ENCODE measurements at places on chromosomes 11 and 22. TPM values are rescaled to one million over a fixed set of nuclear protein-coding genes. Genes with fewer than 3 reads are reported as not detected.
A peak's percentile ranks its signal among the peaks of the same experiment; 100 is the strongest.

DNA sequence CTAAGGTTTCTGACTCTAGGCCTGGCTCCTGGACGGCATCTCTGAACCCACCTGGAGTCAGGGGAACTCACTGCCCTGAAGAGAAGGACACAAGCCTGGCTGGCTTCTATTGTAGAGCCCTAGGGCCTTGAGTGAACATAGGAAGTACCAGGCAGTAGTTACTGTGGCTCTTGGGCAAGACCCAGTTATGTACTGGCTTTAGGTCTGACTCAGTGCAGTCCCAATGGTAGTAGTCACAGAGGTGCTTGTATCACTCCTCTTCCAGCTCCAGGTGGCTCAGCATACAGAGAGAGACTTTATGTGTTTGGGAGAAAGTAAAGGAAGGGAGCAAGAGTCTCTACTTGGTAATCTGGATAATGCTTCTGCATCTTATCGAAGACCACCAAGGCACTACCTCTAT lies 13.9 kb upstream of the PAK1 start:
- no peak overlapping the region for H3K27ac ChIP-seq
- no peaks in the 10 kb centered on the region for H3K36me3 ChIP-seq
- H3K4me1 ChIP-seq: no peaks in the 10 kb centered on the region
- no peak for DNase-seq
- H3K27me3 ChIP-seq: peaks cover 13% of the 10 kb centered on the region

GRCh38 chr11:69320326-69320725 lies 26.4 kb downstream of the MYEOV start:
- H3K4me3 ChIP-seq: peak overlapping the region; percentile 31
- peaks cover 31% of the 10 kb centered on the region for H3K4me1 ChIP-seq
- peak; percentile 42 for DNase-seq
- peak overlapping the region; percentile 80 for H3K27ac ChIP-seq
- no peaks in the 10 kb centered on the region for H3K27me3 ChIP-seq
- peaks cover 33% of the 10 kb centered on the region for H3K36me3 ChIP-seq

DNA sequence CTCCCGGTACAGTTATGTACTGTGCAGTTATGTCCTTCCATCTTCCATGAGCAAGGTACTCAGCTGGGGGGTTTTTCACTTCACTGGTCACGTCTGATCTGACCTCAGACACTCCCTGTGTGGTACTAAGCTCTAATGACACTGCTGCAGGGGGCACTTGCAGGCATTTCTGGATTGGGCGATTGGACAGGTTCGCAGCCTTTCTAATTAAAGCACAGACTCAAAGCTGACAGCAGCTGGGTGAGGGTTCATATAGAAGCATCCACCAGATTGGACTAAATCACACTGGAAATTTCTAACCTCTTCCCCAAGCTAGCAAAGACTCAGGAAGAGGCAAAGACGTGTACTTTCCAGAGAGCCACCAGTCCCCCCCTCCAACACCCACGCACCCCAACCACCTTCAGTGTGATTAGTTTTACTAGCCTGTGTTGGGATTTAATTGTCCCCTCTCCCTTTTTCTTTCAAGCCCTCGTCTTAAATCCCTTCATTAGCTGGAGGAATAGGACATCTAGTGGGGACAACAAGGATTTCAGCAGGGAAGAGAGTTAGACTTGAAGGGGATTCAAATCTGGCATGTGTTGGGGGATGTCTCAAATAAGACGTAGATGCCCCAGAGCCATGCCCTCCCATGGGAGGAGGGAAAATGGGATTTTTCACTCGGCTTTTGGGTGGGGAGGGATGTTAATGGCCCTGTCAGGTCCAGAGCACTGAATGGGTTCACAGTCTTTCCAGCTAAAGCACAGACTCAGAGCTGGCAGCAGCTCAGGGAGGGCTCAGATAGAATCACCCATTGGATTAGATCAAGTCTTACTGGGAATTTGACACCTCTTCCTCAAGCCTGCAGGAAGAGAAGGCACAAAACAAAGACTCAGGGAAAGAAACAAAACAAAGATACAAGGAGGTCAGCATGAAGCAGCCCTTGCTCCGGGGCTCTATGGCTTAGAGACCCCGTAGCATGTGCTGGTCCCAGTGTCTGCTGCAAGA lies 10.9 kb downstream of the INS start:
- H3K36me3 ChIP-seq: peaks cover 4% of the 10 kb centered on the region
- H3K27ac ChIP-seq: no peak overlapping the region
- H3K27me3 ChIP-seq: peaks cover 100% of the 10 kb centered on the region
- H3K4me1 ChIP-seq: no peaks in the 10 kb centered on the region
- no peak overlapping the region for H3K4me3 ChIP-seq
- no peak for DNase-seq

GRCh38 chr11:14300661-14301304 lies 58.2 kb downstream of the RRAS2 start:
- H3K4me3 ChIP-seq: no peak overlapping the region
- no peak overlapping the region for H3K27ac ChIP-seq
- H3K4me1 ChIP-seq: no peaks in the 10 kb centered on the region

- no peaks in the 10 kb centered on the region for H3K27me3 ChIP-seq
- peaks cover 43% of the 10 kb centered on the region for H3K4me1 ChIP-seq
- peaks cover 15% of the 10 kb centered on the region for H3K36me3 ChIP-seq
Measured at GRCh38 chr11:35723493-35723892, 60.9 kb downstream of the TRIM44 start.

DNA sequence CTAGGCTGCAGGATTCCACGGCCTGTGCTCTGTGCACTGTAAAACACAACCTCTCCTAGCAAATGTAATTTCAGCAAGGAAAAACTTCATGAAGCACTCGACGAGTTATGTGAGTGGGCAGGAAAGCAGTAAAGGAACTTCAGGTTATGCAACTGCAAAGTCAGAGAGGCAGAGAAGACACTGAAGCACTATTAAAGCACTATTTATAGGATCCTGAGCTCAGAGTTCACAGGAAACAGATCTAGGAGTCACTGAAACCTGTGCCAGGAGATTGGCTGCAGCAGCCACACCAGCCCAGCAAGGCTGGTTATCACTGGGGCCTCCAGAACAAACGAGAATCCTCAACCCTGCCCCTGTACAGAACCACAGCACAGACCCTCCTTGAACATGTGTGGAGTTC lies 2.5 kb downstream of the SMIM35 start:
- DNase-seq: no peak
- peaks cover 5% of the 10 kb centered on the region for H3K36me3 ChIP-seq
- no peaks in the 10 kb centered on the region for H3K4me1 ChIP-seq

- no peak overlapping the region for H3K27ac ChIP-seq
- no peak for DNase-seq
- H3K4me3 ChIP-seq: no peak overlapping the region
- no peaks in the 10 kb centered on the region for H3K27me3 ChIP-seq
- H3K36me3 ChIP-seq: no peaks in the 10 kb centered on the region
Measured at GRCh38 chr11:90668502-90668901, 445.7 kb upstream of the CHORDC1 start.

GRCh38 chr11:36011574-36011973 lies 67.7 kb downstream of the LDLRAD3 start:
- no peaks in the 10 kb centered on the region for H3K36me3 ChIP-seq
- H3K4me3 ChIP-seq: no peak overlapping the region
- no peak for DNase-seq
- peaks cover 31% of the 10 kb centered on the region for H3K4me1 ChIP-seq
- H3K27ac ChIP-seq: no peak overlapping the region

- no peak overlapping the region for H3K27ac ChIP-seq
- no peak overlapping the region for H3K4me3 ChIP-seq
- H3K27me3 ChIP-seq: no peaks in the 10 kb centered on the region
- no peaks in the 10 kb centered on the region for H3K4me1 ChIP-seq
- no peak for DNase-seq
Measured at GRCh38 chr22:47032091-47032943, 269.9 kb downstream of the TBC1D22A start.

- H3K27me3 ChIP-seq: peaks cover 22% of the 10 kb centered on the region
- H3K36me3 ChIP-seq: no peaks in the 10 kb centered on the region
- no peak for DNase-seq
- H3K27ac ChIP-seq: no peak overlapping the region
- no peaks in the 10 kb centered on the region for H3K4me1 ChIP-seq
Measured at GRCh38 chr11:61067782-61068446, 34.4 kb upstream of the CD5 start.

The UBQLN3 gene
- not detected for total RNA-seq

The C11orf21 gene
- not detected for total RNA-seq

The CABP4 gene
- 25.4 TPM for total RNA-seq

The LDHAL6A gene
- total RNA-seq: not detected

The SERPING1 gene
- total RNA-seq: 61.8 TPM
